ENCODE measurements at places on chromosomes 4 and X. TPM values are rescaled to one million over a fixed set of nuclear protein-coding genes. Genes with fewer than 3 reads are reported as not detected.

Gene PRMT9
- 15.0 TPM for total RNA-seq

Gene C4orf46
- 4.3 TPM for total RNA-seq

Gene CT45A2
- not detected for total RNA-seq

Gene LGI2
- under 0.01 TPM for total RNA-seq

Gene SPATA18
- total RNA-seq, result 1.3 TPM

Gene LIMCH1
- total RNA-seq, result 29.8 TPM

Gene PABPC1L2A
- not detected for total RNA-seq

Gene TCEAL2
- total RNA-seq, result not detected

Gene NOX1
- not detected for total RNA-seq

Gene NLGN4X
- 2.0 TPM for total RNA-seq

Gene ACE2
- not detected for total RNA-seq

Gene IRF2
- 32.2 TPM for total RNA-seq

Gene GNRHR
- not detected for total RNA-seq

Gene INTS6L
- total RNA-seq, result 0.52 TPM

Gene USP11
- total RNA-seq, result 39.0 TPM

Gene MXRA5
- total RNA-seq, result under 0.01 TPM

Gene GPR173
- total RNA-seq, result 1.1 TPM

Gene NUDT11
- 0.52 TPM for total RNA-seq

Data from dermis lymphatic vessel endothelial cell (primary cell).